BJ (cell line): ENCODE measurements at places on chromosomes 4 and X. TPM values are rescaled to one million over a fixed set of nuclear protein-coding genes. Genes with fewer than 3 reads are reported as not detected.

GRCh38 chr4:110614976-110615352 lies 7.9 kb downstream of the PITX2 start:
- DNase-seq: no peak

DNA sequence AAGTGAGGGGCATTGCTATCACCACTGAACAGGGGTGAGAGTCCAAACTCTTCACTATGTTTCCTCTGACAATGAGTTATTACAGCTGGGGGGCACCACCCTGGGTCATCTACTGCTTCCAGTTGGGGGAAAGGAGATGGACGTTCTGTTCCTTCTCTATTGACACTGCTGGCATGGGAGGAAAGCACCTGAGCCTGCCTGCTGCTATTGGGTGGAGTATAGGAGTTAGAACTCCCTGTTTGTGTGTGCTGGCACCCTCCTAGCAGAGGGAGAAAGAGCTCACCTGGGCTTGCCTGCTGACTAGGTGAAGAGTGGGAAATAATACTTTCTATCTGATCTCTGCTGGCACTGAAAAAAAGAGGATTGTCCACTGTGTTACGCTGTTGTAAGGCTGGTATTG lies 163.8 kb downstream of the MSN start:
- no peak for DNase-seq

DNA sequence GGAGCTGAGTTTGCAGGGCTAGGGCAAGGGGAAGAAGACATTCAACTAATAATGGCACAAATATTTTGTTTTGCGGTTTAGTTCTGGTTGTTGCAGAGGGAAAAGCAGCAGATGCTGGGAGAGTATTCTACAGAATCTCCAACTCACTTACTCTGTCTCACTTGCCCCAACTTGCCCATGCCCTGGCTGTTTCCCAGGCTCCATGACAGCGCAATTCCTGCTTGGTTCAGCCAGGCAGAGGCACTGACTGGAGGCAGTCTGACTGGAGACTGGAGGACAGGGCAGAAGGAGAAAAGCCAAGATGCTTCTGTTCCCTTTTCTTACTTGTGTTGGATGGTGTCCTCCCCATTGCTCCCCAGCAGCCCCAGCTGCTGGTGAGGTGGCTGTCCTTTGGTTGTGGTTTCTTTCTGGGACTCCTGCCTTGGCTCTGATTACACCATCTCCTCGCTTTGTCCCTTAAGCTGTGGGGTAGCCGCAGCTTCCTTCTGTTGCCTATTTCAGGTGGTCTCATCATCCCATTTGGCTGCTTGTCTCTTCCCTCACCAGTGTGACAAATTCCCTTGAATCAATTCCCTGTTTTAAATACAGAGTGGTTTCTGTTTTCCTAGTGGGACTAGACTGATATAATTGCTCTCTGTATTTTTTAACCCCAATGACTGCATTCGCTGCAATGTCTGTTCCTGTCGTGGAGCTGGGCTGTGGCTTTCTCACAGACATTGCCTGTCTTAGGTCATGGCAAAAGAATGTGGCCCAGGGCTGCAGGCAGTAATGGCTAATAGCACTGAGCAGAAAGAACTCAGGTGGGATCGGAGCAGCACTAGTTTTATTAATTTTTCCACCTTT lies 24.2 kb upstream of the RASL11B start:
- DNase-seq: no peak

DNA sequence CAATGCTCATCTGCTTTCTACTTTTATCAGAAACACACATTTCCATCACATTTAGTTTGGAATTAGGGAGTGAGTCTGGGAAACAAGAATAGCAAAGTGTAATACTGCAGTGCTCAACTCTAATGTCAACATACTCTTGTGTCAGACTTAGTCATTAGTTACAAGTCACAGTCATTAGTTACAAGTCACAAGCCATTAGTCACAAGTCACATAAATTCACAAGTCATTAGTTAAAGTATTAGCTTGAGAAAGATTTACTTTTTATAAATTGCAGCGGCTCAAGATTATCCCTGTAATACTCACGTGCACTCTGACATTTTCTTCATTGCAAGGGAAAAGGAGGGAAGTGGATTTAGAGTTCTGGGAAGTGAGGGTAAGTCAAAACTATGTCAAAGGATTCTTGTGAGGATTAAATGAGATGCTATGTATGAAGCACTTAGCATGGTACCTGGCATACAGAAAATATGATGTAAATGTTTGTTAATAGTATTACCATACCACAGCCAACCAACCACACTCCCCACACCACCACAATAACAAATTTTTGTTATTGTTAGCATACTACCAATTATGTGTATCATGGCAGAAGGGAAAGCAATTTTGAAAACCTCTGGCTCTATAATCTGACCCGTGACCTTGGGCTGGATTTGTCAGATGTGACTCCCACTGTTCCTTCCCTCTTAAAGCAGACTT lies 116.6 kb downstream of the ARHGAP24 start:
- peak; percentile 10 for DNase-seq

GRCh38 chr4:37243722-37244582 lies 591 bp upstream of the NWD2 start:
- DNase-seq: no peak

- DNase-seq: no peak
Observed at GRCh38 chr4:44725726-44726037, 674 bp downstream of the GNPDA2 start.

GRCh38 chr4:828641-829271 lies 2.8 kb upstream of the CPLX1 start:
- no peak for DNase-seq

DNA sequence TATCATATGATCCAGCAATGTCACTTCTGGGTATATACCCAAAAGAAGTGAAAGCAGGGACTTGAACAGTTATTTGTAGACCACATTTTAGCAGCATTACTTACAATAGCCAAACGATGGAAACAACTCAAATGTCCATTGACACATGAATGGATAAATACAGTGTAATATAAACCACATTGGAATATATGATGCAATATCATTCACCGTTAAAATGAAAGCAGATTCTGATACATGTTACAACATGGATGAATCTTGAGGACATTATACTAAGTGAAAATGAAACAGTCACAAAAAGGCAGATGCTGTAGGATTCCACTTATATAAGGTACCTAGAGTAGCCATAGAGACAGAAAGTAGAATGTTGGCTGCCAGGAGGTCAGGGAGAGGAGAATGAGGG lies 130.5 kb upstream of the SMAD1 start:
- DNase-seq: no peak

DNA sequence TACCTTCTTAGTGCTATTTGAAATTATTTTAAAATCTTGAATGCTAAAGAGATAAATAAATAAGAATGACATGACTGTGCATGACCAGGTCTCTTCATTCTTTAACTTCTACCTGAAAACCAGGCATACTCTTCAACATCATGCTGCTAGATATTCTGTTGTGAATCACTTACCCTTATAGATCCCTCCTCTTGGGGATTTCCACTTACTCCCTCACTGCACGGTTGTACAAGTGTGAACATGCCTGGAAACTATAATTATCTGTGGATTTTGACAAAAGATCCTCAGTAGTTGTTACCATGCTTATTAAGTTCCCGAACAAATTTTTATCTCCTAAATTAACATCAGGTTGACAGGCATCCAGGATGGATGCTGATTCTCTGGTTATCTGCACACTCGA lies 54.3 kb downstream of the ADGRL3 start:
- no peak for DNase-seq

DNA sequence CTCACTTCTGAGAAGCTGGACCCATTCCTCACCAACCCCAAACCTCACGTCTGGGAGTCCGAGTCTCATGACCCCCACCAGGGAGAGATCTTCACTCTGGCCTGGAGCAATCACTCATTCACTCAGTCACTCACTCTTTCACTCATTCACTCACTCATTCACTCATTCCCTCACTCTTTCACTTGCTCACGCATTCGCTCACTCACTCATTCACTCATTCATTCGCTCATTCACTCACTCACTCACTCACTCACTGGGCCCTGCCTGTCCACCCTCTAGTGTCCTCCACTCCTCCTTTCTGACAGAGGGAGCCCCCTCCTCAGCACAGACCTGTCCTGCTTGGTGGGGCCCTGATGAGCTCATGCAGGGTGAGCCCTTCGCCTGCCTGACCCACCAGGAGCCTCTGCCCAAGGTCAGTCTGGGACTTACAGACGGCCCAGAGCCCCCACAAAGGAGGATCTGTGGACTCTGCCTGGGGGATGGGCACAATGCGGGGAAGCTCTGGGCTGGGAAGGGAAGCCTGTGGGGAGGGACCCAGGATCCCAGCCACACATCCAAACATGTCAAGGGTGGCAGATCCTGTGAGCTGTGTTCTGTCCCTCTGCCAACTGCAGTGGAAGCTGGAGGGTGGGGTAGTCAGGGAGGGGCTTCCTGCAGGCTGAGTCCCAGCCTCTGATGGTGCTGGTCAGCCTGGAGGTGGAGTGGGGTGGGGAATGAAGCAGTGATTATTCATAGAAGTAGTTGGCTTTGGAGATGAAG lies 18.5 kb downstream of the CPZ start:
- no peak for DNase-seq

DNA sequence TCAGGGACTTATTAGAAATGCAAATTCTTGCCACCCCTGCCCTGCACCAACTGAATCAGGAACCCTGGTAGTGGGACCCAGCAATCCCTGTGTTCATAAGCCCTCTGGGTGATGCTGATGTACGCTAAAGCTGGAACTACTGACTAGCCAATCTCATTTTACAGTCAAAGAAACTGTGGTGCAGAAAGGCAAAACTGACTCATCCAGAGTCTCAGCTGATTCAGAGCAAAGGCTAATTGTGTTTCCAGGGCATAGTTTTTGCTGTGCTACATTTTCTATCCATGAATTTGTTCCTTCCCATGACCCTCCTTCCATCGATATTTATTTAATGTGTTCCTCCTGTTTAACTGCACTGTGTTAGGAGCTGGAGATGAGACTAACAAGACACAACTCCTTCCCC lies 207.5 kb downstream of the REPS2 start:
- DNase-seq: no peak

DNA sequence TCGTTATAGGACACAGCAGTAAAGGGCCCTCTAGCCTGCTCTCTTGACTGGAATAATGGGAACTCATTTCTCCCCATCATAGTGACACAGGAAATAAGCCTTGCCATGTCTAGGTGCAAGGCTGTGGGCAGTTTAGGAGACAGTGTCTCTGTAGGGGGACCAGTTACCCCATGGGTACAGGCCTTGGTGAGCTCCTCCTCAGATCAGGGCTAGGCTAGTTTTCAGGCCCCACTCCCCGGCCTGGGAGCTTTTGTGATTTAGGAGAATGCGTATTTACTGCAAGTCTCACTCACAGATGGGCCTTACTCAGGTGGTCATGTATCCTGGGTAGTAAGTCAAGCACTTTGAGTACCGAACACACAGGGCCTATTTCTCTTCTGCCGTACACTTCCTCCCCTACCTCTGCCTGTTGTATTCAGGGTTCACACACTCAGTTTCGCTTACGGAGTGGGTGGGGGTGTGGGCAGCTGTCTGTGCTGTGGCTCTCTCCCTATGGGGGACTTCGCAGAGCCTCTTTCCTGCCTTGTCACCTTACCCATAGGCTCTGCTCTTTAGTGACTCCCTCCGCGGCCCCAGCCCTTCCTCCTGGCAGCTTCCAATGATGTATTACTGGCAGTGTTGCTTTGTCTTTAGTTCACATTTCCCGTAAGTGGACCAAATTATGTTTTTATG lies 34.2 kb downstream of the FAM193A start:
- no peak for DNase-seq

- no peak for DNase-seq
Observed at GRCh38 chr4:173432430-173432829, 33.5 kb upstream of the SCRG1 start.

DNA sequence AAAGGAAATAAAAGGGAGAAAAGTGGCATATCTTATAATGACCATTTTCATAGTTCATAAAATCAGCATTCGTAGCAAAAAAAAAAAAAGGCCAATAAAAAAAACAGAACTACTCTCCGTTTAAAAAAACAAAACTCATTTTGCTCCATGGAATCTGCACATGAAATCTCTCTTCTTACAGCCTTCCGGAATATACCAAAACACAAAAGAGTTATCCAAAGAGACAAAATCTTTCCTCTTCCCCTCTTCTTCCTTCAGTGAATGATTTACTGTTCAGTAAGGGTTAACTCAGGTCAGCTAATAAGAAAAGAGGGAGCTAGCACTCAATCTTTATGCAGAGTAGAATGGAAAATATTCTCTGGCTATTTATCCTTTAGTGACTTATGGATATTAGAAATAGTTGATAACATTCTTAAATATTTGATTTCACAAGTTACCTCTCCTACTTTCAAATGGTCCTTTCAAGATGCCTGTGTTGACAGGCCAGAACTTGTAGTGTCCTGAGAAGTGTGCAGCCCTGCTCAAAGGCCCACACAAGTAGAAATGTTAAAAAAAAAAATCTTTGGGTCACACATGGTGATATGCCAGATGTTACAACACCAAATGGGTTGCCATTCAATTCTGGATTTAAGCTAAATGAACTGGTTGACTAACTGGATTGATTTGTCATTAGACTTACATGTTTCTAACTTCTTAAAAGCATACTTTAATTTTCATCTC lies 42.1 kb downstream of the PDGFC start:
- DNase-seq: no peak

DNA sequence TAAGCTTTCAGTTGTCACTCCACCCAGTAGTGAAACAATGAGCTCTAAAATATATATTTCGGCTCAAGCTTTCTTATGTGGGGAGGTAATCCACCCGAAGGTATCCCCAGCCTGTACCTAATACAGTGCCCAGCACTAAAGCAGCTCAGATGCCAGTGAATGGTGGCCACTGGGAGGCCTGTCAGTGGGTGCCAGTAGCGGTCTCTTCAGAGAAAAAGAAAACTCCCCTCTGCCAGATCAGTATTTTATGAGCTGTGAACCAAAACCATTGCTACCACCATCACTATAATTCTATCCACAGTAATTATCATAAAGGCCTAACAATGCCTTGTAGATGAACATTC lies 835 bp upstream of the NFKB1 start:
- DNase-seq: no peak

GRCh38 chr4:575281-576141 lies 584 bp downstream of the TMEM271 start:
- DNase-seq: no peak

DNA sequence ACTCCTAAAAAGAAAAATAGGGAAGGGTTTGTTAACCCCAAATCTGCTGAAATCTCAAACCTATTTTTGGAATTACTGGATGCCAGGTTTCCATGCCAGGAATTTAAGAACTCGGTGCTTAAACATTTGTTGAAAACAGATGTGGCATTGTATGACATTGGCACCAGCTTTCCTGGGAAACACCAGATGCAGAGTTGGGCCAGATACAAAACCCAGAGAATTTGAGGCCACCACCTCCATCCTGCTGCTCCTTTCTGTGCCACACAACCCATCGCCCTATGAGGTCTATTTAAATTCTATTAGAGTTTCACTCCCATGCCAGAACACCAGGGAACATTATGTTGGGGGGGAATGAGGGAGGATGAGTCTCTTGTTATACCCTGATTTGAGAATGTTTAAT lies 71.7 kb downstream of the ARAP2 start:
- DNase-seq: no peak

FUNDC2 gene
- polyA plus RNA-seq: 65.2 and 86.6 TPM in 2 replicates

RTL5 gene
- 1.3 and 1.5 TPM in 2 replicates for polyA plus RNA-seq

OTC gene
- not detected in 2 replicates for polyA plus RNA-seq

STARD8 gene
- polyA plus RNA-seq: 2.1 and 2.9 TPM in 2 replicates

SULT1B1 gene
- not detected in 2 replicates for polyA plus RNA-seq

FABP2 gene
- not detected in 2 replicates for polyA plus RNA-seq

GAGE12G gene
- not detected in 2 replicates for polyA plus RNA-seq

PTCHD1 gene
- not detected in 2 replicates for polyA plus RNA-seq

RGN gene
- polyA plus RNA-seq: 0.82 and 0.98 TPM in 2 replicates

TMEM154 gene
- polyA plus RNA-seq: 1.1 and 2.4 TPM in 2 replicates

CSAG2 gene
- not detected in 2 replicates for polyA plus RNA-seq

GCNA gene
- polyA plus RNA-seq: 2.4 and 3.0 TPM in 2 replicates

MAGEB1 gene
- polyA plus RNA-seq: not detected in 2 replicates

HMGB2 gene
- 32.7 and 68.5 TPM in 2 replicates for polyA plus RNA-seq

MAGIX gene
- 0.45 and 0.67 TPM in 2 replicates for polyA plus RNA-seq
